ENCODE measurements at places on chromosomes 13 and 19.

DNA sequence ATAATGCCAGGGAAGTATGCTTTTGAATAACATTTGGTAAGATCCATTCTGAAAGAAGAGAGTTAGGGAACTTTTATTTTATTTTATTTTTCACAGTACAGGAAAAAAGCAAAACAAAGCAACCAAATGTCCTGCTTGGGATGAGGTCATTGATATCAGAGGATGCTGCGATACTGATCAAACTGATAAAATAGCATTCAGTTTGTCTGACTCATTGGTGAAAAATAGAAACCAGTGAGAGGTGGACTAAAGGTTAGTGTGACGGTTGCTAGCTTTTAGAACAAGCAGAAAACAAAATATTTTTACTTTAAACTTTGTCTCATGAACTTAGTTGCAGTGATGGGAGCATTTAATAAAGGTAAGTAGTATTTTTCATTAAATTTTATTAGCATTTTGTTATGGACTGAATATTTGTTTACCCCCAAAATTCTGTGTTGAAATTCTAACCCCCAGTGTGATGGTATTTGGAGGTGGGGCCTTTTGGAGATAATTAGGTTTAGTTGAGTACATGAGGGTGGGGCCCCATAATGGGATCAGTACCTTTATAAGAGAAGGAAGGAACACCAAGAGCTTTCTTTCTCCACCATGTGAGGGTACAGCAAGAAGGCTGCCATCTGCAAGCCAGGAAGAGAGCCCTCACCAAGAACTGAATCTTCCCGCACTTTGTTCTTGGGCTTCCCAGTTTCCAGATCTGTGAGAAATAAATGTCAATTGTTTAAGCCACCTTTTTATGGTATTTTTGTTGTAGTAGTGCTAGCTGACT lies 37.3 kb downstream of the ITGBL1 start:
- DNase-seq, result no peak

DNA sequence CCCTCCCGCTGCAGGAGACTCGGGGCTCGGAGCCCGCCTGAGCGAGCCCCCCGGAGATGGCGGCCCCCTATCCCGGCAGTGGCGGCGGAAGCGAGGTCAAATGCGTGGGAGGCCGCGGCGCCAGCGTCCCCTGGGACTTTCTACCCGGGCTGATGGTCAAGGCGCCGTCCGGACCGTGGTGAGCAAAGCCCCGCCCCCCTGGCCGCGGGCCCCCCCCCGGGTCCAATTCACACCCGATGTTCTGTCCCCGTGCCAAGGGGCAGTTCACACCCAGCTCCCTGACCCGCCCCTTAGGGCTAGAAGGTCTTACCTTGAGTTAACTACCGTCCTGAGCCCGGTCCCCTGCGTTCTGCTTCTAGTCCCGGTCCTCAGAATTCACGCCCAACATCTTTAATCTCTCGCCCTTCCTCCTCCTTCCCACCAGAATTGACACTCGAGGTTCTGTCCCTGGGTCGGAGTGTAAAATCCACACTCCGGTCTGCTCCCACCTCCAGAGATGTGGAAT lies 1.4 kb downstream of the NPAS1 start:
- DNase-seq, result no peak

GRCh38 chr13:90068658-90069057 lies 1278.8 kb upstream of the MIR17HG start:
- no peak for DNase-seq

GRCh38 chr19:51779703-51780102 lies 15.3 kb upstream of the FPR3 start:
- no peak for DNase-seq

DNA sequence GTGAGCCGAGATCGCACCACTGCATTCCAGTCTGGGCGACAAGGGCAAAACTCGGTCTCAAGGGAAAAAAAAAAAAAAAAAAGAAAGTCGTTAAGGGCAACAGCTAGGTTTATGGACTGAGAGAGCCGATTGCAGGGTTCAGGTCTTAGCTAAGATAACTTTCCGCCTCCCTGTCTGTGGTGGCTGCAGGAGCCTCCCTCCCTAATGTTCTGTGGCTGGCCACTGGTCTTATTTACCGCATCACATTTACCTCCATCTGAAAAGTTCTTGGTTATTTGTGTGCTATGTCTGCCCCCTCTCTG lies 722 bp upstream of the CRTC1 start:
- no peak for DNase-seq

DNA sequence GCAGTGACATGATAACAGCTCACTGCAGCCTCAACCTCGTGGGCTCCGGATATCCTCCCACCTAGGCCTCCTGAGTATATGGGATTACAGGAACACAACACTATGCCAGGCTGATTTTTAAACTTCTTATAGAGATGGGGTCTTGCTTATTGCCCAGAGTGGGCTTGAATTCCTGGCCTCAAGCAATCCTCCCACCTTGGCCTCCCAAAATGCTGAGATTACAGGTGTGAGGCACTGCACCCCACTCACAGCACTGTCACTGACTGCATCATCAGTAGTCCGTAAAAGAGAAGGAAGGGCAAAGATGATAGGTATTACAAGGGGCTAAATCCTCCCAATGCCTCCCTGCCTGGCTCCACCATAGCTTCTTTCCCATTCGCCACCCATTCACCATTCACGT lies 4.1 kb downstream of the RHPN2 start:
- DNase-seq, result no peak

GRCh38 chr13:26540334-26540733 lies 17.1 kb upstream of the WASF3 start:
- DNase-seq, result no peak

- DNase-seq, result no peak
Observed at GRCh38 chr13:113825841-113826240, 38.0 kb downstream of the GAS6 start.
